ENCODE measurements at places on chromosomes 1 and 21. TPM values are rescaled to one million over a fixed set of nuclear protein-coding genes. Genes with fewer than 3 reads are reported as not detected.

Gene TAL1
- 3.6 TPM for total RNA-seq

Gene CFHR2
- not detected for total RNA-seq

DNA sequence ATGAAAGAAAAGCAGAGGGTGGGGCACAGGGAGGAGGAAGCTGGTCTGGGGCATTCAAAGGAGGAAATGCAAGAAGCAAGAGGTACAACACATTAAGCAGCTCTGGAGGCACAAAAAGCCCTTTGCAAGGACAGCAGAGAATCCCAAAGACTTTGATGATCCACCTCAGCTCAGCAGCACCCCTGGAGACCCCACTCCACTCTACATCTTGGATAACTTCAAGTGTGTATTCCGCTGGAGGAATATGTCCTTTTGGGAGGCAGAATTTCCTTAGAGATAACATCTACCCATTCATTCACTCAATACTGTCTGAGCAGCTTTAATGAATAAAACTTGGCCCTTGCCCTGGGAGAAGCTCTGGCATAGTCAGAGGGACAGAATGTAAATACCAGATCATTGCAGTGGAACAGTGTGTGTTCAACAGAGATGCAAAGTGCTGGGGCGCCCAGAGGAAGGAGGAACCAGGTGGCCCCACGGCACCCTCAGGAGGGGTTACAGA lies 599.7 kb downstream of the KIF26B start:
- no peak overlapping the region for H3K27ac ChIP-seq
- DNase-seq = no peak
- no peaks in the 10 kb centered on the region for H3K36me3 ChIP-seq
- no peaks in the 10 kb centered on the region for H3K27me3 ChIP-seq

DNA sequence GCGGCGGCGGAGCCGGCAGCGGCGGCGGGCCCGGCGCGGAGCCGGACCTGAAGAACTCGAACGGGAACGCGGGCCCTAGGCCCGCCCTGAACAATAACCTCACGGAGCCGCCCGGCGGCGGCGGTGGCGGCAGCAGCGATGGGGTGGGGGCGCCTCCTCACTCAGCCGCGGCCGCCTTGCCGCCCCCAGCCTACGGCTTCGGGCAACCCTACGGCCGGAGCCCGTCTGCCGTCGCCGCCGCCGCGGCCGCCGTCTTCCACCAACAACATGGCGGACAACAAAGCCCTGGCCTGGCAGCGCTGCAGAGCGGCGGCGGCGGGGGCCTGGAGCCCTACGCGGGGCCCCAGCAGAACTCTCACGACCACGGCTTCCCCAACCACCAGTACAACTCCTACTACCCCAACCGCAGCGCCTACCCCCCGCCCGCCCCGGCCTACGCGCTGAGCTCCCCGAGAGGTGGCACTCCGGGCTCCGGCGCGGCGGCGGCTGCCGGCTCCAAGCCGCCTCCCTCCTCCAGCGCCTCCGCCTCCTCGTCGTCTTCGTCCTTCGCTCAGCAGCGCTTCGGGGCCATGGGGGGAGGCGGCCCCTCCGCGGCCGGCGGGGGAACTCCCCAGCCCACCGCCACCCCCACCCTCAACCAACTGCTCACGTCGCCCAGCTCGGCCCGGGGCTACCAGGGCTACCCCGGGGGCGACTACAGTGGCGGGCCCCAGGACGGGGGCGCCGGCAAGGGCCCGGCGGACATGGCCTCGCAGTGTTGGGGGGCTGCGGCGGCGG lies 1.0 kb downstream of the ARID1A start:
- peaks cover 62% of the 10 kb centered on the region for H3K4me1 ChIP-seq
- no peaks in the 10 kb centered on the region for H3K36me3 ChIP-seq
- DNase-seq = peak; percentile 40
- H3K27ac ChIP-seq = peak overlapping the region; percentile 95
- H3K27me3 ChIP-seq = no peaks in the 10 kb centered on the region

DNA sequence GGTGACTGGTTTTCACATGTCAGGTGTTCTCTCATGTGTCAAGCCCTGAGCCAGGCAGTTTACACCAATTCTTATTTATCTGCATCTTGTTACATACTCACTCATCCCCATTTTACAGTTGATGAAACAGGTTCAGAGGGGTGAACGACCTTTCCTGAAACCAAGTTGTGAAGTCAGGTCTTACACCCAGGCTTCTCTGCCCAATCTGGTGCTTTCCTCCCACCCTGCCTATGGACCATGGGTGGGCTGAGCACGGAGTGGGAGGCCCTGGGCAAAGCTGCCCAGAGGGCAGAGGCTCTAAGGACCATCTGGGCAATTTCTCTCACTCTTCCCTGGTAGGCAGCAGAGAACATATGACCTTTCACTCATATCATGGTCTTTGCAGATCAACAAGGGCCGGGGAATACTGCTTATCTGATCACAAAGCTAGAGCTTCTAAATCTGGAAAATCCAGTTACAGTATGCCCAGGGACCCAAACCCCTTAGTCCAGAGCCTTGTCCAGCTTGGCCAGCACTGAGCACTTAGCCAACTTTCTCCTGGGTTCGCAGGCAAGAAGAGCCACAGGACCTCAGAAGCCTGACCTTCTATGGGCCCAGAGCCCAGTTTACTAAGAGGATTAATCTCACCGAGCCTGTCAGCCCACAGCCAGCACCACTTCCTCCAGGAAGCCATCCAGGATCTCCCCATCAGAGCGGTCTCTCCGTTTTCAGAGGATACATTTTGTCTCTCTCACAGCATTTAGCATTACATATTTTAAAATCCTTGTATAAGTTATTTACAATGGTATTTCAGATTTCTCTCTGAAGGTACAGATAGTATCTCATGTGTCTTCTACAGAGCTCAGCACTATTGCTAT lies 16.0 kb upstream of the TTC39A start:
- no peak overlapping the region for H3K4me3 ChIP-seq
- H3K36me3 ChIP-seq = no peaks in the 10 kb centered on the region
- DNase-seq = no peak
- H3K4me1 ChIP-seq = peaks cover 3% of the 10 kb centered on the region
- peaks cover 11% of the 10 kb centered on the region for H3K27me3 ChIP-seq
- no peak overlapping the region for H3K27ac ChIP-seq

All from heart left ventricle (tissue), 16 donors.